Memory B cell (primary cell): ENCODE measurements at places on chromosomes 4 and X.

- DNase-seq, result no peak
- peaks cover 8% of the 10 kb centered on the region for H3K27me3 ChIP-seq
- H3K36me3 ChIP-seq, result no peaks in the 10 kb centered on the region
- no peak overlapping the region for H3K4me3 ChIP-seq
Measured at GRCh38 chr4:7893539-7893938, 46.1 kb downstream of the AFAP1 start.

DNA sequence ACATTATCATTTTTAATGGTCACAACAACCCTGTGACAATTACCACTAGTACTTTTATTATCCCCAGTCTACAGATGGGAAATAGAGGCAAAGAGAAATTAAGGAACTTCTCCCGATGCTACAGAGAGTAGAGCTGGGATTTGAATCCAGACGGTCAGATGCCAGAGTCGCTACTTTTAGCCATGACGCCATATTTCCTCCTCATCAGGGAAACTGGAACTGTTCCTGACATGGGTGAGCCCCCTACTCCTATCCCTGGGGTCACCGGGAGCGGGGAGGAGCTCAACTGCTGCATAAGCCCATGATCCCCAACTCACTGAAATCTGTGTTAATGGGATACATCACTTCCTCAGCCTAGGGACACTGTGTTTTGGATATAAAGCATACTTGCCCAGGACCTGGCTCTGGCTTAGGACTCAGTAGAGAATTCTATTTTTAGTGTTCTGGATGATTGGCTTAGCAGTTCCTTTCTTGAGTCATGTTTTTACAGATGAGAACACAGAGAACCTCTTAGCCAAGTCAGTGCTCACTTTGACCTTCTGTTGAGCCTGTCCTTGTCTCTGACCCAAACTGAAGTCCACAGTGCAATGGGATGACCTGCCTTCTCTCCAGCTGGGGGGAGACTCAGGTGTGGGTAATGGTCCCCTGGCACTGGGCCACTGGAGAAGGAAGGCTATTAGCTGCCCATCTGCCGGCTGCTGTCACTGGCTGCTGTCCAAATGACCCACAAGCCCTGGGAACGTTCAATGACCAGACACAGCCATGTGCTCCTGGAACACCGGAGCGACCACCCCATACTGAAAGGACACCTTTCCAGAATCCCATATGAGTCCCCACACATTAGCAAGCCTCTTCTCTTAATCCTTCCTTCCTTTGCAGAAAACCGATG lies 90.8 kb upstream of the SHISA3 start:
- H3K4me3 ChIP-seq, result no peak overlapping the region
- DNase-seq, result no peak

DNA sequence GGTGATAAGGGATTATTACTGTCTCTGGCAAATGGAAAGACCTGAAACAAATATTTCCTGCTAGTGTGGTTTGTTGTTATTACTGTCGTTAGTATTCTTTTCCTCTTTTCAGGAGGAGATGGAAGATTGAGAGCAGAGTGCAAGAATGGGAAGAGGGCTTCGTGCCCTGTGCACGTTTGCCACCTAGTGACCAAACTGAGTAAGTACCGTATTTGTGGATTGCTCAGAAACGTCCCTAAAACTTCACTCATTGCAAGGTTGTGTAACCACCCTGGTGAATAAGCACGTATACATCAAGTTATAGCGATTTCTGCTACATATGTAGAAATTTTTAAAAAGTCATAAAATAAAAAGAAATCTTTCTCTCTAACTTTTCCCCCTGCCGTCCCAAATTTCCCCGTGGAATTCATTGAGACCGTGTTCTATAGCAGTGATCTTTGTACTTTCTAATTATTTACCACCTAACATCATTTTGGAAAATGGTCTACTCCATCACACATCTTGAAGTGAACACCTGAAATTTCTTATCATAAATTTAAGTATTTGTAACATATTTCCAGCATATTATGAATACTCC lies 24.3 kb downstream of the LINC00632 start:
- H3K36me3 ChIP-seq, result no peaks in the 10 kb centered on the region
- no peaks in the 10 kb centered on the region for H3K27me3 ChIP-seq
- H3K4me1 ChIP-seq, result no peaks in the 10 kb centered on the region
- no peak overlapping the region for H3K4me3 ChIP-seq

DNA sequence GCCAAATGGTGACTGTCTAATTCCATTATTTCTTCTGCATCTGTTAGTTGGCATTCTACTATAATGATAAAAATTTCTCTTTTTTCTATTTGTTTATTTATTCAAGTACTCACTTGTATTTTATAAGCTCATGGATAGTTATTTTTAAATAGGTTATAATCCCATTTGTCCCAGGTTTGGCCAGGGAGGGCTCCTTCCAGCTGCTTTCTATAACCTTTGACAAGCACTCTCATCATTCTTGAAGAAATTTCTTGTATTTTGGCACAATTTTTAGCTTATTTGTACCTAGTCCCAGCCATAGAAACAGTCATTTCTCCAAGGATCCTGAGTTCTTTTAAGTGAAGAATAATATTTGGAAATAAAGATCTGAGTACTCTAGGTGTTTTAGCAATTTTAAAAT lies 1038.6 kb upstream of the AGA start:
- no peak for DNase-seq
- no peaks in the 10 kb centered on the region for H3K4me1 ChIP-seq
- no peaks in the 10 kb centered on the region for H3K36me3 ChIP-seq
- H3K27me3 ChIP-seq, result no peaks in the 10 kb centered on the region

- no peak for DNase-seq
- no peaks in the 10 kb centered on the region for H3K27me3 ChIP-seq
- H3K4me1 ChIP-seq, result peaks cover 2% of the 10 kb centered on the region
- peaks cover 27% of the 10 kb centered on the region for H3K36me3 ChIP-seq
- no peak overlapping the region for H3K27ac ChIP-seq
Measured at GRCh38 chr4:39285111-39285795, 80.9 kb downstream of the RFC1 start.

GRCh38 chr4:122873821-122874593 lies 47.4 kb downstream of the FGF2 start:
- H3K36me3 ChIP-seq, result no peaks in the 10 kb centered on the region
- no peaks in the 10 kb centered on the region for H3K4me1 ChIP-seq
- no peak for DNase-seq
- peaks cover 12% of the 10 kb centered on the region for H3K27me3 ChIP-seq
- H3K4me3 ChIP-seq, result no peak overlapping the region
- H3K27ac ChIP-seq, result no peak overlapping the region

DNA sequence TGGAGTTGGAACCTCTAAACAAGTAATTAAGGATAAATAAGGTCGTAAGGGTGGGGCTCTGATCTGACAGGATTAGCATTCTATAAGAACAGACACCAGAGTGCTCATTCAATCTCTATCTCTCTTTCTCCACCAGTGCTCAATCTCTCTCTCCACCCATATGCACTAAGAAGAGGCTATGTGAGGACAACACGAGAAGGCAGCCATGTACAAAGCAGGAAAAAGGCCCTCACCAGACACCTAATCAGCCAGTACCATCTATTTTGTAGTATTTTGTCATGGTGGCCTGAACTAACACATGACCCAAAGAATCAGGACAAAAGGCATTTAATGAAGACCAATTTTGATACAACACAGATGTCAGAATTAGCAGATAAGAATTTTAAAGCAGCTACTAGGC lies 16.8 kb downstream of the RFC1 start:
- peaks cover 23% of the 10 kb centered on the region for H3K4me1 ChIP-seq
- H3K27ac ChIP-seq, result no peak overlapping the region
- no peak for DNase-seq
- peaks cover 35% of the 10 kb centered on the region for H3K36me3 ChIP-seq
- H3K4me3 ChIP-seq, result no peak overlapping the region
- H3K27me3 ChIP-seq, result no peaks in the 10 kb centered on the region

DNA sequence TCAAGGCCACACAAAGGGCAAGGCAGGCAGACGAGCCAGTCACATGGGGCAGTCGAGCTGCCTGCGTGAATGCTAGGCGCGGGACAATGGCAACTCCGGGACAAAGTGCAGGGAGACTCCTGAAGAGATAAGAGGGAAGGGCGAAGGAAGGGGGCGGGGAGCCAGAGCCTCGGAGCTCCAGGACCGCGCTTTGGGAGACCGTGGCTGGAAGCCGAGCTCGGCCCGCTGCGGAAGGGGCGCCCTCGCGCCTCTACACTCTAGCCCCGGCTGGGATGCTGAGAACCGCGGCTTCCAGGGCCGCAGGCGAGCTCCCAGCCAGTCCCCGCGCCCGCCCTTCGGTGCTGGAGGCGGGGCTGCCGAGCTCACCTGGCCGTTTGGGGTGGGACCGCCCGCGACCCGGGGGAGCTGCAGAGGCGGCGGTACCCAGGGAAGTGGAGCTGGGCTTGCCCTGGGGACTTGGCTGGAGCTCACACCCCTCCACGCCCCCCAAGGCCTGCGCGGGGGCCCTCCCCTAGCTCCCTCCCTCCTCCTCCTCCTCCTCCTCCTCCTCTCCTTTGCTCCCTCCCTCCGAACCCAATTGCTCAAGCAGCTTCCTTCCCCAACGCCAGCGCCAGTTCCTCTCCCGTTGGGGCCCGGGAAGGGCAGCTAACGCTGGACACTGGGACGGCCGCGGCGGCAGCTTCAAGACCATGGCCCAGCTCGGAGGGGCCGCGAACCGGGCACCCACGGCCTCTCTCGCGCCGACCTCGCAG lies at the start of gene SOWAHD:
SOWAHD (plus strand) TSS at position 610 of the 752 bp plus-strand sequence; CDS start at position 690, 80 bp downstream.
- peak within 1 kb of the TSS; percentile 96 for H3K27ac ChIP-seq
- peaks cover 36% of the 10 kb centered on the region for H3K4me1 ChIP-seq
- peak within 1 kb of the TSS; percentile 88 for H3K4me3 ChIP-seq
- no peaks in the 10 kb centered on the region for H3K36me3 ChIP-seq

DNA sequence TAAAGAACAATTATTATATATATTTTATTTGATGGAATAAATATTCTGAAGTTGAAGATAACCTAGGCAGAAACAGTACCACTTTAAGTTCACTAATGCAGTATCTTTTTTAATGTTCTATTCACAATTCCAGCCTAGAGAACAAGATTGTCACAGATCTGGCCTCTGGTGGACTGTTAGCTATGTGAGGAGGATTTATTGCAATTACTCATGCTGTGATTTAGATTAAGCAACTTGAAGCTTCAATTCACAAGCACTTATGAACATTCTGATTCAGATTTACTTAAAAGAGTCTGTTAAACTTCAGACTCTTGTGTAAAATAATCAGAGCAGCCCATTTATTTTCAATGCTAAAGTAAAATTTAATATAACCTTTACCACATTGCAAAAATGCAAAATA lies 1489.8 kb downstream of the STIM2 start:
- H3K36me3 ChIP-seq, result no peaks in the 10 kb centered on the region
- no peak for DNase-seq
- no peaks in the 10 kb centered on the region for H3K27me3 ChIP-seq
- H3K4me3 ChIP-seq, result no peak overlapping the region
- no peaks in the 10 kb centered on the region for H3K4me1 ChIP-seq

- H3K36me3 ChIP-seq, result no peaks in the 10 kb centered on the region
- no peak for DNase-seq
- no peak overlapping the region for H3K27ac ChIP-seq
- peaks cover 3% of the 10 kb centered on the region for H3K27me3 ChIP-seq
- H3K4me3 ChIP-seq, result no peak overlapping the region
- no peaks in the 10 kb centered on the region for H3K4me1 ChIP-seq
Measured at GRCh38 chr4:9916937-9917336, 104.4 kb downstream of the SLC2A9 start.

GRCh38 chr4:139704915-139705485 lies 39.4 kb downstream of the MGST2 start:
- H3K4me3 ChIP-seq, result no peak overlapping the region
- H3K27ac ChIP-seq, result no peak overlapping the region
- DNase-seq, result no peak
- H3K4me1 ChIP-seq, result no peaks in the 10 kb centered on the region
- peaks cover 2% of the 10 kb centered on the region for H3K36me3 ChIP-seq
- no peaks in the 10 kb centered on the region for H3K27me3 ChIP-seq

- H3K27ac ChIP-seq, result no peak overlapping the region
- no peak for DNase-seq
- H3K4me3 ChIP-seq, result no peak overlapping the region
Measured at GRCh38 chrX:57752866-57753265, 72.8 kb upstream of the NLRP2B start.

DNA sequence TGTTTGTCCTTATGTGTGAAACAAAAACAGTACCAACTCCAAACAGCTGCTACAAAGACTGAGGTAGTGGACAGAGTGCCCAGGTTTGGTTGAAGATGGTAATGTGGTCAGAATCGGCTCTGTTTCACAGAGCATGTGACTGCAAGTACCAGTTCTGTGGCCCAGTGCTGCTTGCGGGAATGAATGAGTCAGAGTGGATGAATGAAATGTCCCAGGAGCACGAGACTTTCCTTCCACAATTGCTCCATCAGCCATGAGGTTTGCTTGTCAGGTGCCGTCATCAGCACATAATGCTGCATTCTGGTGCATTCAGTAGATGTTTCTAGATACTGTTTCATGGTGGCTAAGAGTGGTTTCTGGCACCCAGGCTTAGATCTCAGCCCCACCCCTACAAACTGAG lies 84.2 kb downstream of the GPR143 start:
- peaks cover 8% of the 10 kb centered on the region for H3K36me3 ChIP-seq
- H3K4me1 ChIP-seq, result peaks cover 21% of the 10 kb centered on the region
- H3K27me3 ChIP-seq, result no peaks in the 10 kb centered on the region
- H3K4me3 ChIP-seq, result no peak overlapping the region

DNA sequence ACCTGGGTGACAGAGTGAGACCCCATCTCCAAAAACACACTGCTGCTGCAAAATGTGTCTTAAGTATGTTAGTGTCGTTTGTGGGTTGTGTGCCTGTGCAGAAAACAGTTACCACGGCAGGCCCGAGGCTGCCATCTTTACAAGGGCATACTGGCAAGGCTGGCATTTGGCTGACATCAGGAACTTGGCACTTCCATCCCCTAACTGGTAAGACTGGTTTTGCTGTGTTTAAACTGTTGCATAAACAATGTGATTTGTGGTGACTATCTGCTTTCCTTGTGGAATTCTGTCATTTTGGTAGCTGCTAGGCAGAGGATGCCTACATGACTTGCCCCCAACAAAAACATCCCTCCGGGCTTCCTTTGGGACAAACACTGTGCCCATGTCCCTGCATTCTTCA lies 12.3 kb downstream of the LRP2BP start:
- H3K27ac ChIP-seq, result no peak overlapping the region
- H3K4me3 ChIP-seq, result no peak overlapping the region
- peaks cover 16% of the 10 kb centered on the region for H3K36me3 ChIP-seq
- H3K27me3 ChIP-seq, result no peaks in the 10 kb centered on the region

DNA sequence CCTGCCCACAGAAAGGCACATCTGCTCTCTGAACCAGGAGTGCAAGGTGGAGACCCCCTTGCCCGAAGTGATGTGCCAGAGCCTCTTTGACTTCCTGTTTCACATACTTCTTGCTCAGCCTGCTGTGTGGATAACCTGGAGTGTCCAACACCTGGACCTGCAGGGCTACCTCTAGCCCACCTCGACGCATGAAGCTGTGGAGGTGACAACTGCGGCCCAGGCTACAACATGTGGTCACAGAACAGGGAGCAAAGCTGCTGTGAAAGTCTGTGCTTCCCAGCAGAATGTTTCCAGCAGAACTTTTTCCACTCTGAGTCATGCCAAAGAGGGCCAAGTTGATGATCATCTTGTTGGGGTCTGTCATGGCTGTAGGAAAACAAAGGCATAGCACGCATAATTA lies 1.5 kb downstream of the GIMD1 start:
- H3K4me1 ChIP-seq, result peaks cover 2% of the 10 kb centered on the region
- no peak overlapping the region for H3K27ac ChIP-seq
- H3K27me3 ChIP-seq, result peaks cover 5% of the 10 kb centered on the region
- no peak for DNase-seq
- no peaks in the 10 kb centered on the region for H3K36me3 ChIP-seq
- no peak overlapping the region for H3K4me3 ChIP-seq

- H3K4me3 ChIP-seq, result peak overlapping the region; percentile 40
- H3K36me3 ChIP-seq, result no peaks in the 10 kb centered on the region
- no peak for DNase-seq
Measured at GRCh38 chr4:143377611-143378099, 41.0 kb downstream of the GAB1 start.
